Osteocyte (in vitro differentiated cells): ENCODE measurements at places on chromosomes 3 and 15. TPM values are rescaled to one million over a fixed set of nuclear protein-coding genes. Genes with fewer than 3 reads are reported as not detected.

DNA sequence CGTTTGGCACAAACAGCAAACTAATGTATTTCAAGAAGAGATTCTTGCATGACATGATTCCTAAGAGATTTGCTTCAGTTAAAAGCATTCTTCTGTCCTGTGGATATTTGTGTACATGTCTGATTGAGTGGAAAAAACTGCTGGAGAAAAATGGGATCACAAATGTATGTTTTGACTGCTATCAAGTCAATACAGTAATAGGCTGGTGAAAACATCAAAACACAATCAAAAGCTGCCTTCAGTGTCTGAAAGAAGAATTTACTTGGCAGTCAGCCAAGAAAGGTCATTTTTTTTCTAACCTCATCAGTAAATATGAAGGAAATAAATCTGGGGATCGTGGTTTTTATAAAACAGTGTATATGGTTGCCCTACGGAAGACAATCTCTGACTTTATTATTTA lies 1214.8 kb downstream of the NSUN3 start:
- DNase-seq: no peak

GRCh38 chr3:38623539-38623938 lies 25.9 kb downstream of the SCN5A start:
- no peak for DNase-seq

- no peak for DNase-seq
Measured at GRCh38 chr15:65285291-65286068, 1.2 kb downstream of the PARP16 start.

DNA sequence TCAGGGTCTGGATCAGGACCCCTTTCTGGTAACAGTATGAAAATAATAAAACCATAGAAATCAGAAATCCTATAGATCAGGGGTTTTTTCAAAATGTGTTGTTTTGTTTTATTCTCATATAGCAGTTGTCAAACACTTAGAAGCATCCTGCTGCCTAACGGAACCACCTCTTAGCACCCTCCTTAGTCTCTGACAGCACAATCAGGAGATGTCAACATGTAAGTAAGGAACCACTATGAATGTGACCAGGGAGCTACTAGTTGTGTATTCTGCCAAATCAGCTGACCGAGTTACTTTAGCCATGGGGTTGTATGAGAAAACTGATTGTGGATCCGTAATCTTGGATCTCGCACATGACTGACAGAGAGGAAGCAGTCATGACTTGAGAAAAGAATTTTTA lies 22.2 kb downstream of the CCDC39 start:
- no peak for DNase-seq

DNA sequence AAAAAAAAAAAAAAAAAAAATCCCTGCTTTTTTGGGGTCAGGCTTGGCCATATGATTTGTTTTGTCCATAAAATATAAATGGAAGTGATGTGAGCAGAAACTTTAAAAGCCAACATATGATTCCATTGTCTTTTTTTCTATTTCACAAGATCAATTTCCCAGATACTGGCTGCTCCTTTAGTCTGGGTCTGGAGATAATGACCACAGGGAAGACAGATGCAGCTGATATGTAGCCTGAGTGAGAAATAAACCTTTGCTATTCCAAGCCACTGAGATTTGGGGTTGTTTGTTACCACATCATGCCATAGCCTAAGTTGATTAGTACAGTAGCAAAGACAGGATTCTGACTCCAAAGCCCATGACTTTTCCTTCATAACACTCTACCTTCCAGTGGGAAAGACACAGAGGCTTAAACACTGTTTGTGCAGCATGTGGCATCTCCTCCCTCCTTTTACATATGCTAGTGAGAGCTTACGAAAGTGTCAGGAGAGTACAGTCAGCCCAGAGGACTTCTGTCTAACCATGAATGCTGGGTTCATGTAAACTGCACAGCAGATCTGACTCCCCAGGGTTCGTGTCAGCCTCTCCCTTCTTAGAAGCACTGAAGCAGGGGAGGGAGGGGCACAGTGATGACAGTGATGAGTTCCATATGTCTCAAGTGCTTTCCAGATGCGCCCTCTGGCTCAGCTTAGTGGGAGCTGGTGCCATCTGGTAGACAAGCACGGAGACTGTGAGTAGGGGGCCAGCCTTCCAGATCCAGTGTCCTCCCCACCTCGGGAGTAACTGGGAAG lies 36.7 kb upstream of the SLC7A14 start:
- no peak for DNase-seq

GRCh38 chr15:89777073-89777751 lies 1.1 kb downstream of the MESP2 start:
- no peak for DNase-seq

GRCh38 chr15:90097475-90097874 lies 4.8 kb downstream of the IDH2 start:
- no peak for DNase-seq

The DUOX1 gene
- not detected in 2 replicates for total RNA-seq

The PLA2G4D gene
- total RNA-seq: not detected in 2 replicates

The ANKRD34C gene
- 0.08 TPM in 1 of 2 replicates, not detected in the other for total RNA-seq

The GLDN gene
- not detected in 2 replicates for total RNA-seq

The SLC12A8 gene
- 2.0 and 3.0 TPM in 2 replicates for total RNA-seq
